ENCODE measurements at places on chromosomes 3 and 15.

GRCh38 chr15:56040081-56041035 lies 46.9 kb upstream of the NEDD4 start:
- DNase-seq = peak; percentile 65

DNA sequence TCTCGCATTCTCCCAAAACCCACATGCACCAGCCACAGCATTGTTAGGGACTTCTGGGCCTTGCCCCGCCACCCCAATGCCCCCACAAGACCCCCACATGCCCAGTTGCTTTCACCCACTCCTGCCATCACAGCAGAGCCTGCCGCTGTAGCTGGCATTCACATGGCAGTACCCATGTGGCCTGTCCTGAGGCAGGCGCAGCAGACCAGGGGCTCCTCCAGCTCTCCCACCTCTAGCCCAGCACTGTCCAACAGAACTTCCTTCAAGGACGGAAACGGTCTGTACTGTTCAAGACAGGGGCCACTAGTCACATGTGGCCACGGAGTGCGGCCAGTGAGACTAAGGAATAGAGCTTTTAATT lies 32.5 kb downstream of the ANP32A start:
- no peak for DNase-seq

GRCh38 chr3:129650256-129650872 lies 43.9 kb upstream of the PLXND1 start:
- peak; percentile 79 for DNase-seq

GRCh38 chr3:60575718-60576272 lies 675.5 kb downstream of the FHIT start:
- no peak for DNase-seq

DNA sequence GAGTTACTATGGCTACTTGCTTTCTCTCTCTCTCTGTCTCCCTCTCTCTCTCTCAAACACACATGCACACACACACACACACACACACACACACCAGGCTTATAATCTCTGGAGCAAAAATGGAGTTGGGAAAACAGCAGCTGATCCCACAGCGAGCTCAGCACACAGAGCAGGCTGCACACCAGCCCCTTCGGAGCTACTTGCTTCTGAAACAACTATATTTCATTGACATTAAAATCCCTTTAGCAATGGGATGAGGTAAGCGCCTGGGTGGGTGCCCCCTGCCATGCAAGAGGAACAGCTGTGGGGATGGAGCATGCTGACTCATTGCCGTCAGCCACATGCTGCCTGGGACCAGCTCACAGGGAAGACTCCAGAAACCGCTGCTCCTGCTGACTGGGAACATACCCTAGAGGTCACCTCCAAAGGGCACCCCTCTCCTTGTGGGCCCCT lies 45.7 kb downstream of the B3GNT5 start:
- no peak for DNase-seq
